ENCODE measurements at places on chromosomes 1 and 21.

- no peak for DNase-seq
Observed at GRCh38 chr1:203453016-203453415, 22.6 kb upstream of the PRELP start.

DNA sequence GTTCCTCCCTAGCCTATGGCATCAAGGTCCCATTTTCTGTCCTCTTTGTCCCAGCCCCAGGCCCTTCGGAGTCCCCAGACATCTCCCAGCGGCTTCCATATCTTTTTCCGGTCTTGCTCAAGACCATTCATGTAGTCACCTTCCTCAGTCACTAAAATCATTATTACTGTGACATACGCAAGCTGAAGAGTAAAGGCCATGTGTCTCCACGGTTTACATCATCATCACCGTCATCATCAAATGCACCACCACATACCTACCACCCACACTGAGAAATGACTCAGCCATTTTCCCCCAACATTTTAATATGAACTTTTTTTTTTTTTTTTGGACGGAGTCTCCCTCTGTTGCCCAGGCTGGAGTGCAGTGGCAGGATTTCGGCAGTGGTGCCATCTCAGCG lies 43.4 kb downstream of the FHAD1 start:
- no peak for DNase-seq

DNA sequence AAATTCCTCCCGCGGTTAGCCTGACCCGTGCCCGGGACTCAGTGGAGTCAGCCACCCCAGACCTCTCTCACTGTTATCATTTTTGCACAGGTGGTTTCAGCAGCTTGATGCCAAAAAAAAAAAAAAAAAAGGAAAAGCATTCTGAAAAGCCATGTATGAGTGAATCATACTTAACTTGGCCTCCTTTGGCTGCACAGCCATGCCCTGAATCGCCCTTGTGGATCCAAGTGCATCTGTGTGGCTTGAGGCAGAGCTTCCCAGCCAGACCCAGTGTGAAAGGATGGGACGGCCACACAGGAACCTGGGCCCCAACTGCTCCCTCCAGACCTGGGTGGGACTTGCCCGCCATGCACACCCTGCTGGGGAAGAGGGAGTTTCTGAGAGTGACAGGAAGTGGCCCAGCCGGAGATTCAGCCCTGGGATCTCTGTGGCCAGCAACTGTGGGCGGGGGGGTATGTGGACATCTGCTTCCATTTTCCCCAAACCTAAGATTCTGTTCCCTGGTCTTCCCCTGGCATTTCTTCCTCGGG lies 8.6 kb downstream of the YBEY start:
- DNase-seq: no peak

GRCh38 chr1:12472798-12473551 lies 145.0 kb downstream of the DHRS3 start:
- DNase-seq: no peak

DNA sequence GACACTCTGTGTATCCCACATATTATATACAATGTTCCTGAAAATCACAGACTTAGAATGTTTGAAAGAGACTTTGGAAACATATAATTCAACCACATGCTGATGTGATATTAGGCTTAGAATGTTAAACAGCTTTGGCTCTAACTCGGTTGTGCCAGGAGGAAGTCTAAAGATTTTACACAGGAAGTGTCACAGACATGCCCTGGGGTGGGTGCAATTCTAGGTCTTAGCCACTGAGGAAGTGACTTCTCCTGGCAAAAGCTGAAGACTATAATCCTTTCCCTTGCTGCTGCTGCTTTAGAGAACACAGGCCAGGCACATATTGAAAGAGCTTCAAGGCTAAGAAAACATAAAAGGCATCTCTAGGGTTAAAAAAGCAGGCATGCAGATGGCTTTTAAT lies 51.0 kb downstream of the RPL5 start:
- no peak for DNase-seq

GRCh38 chr1:163813251-163813650 lies 491.5 kb downstream of the NUF2 start:
- no peak for DNase-seq

DNA sequence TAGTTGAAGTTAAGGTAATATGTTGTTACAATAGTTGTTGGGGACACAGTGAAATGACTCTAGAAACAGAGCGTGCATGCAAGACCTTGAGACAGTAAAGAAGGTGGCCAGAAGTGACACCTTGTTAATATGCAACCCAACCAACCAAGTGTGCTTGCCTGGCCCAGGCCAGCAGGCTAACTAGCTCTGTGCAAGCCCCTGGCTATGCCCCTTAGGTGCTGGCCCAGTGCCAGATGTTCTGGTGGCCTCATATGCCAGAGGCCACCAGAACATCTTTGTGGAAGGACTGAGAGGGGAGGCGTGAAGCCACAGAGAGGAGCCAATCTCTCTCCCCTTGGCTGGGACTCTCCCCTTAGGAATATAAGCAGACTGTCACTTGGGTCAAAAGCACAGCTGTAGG lies 111.2 kb upstream of the JUN start:
- no peak for DNase-seq

- DNase-seq: no peak
Observed at GRCh38 chr1:154418062-154418921, 13.1 kb downstream of the IL6R start.

GRCh38 chr1:212205006-212205405 lies 80.2 kb upstream of the PPP2R5A start:
- no peak for DNase-seq

DNA sequence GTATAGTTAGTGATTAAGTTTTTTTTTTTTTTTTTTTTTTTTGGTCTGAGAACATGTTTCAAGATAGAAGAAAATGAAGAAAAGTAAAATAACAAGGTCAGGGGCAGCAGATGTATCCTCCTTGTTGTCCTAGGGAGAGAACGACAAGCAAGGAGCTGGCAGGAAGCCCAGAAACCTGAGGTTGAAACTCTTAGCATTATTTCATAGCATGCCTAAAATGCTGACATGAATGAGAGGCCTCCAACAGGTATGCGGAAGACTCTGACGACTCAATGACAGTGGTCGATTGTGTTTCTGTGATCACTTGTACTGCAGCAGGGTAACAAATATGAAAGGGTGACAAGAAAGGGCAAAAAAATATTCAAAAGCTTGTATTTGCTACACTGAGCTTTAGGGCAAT lies 415.9 kb downstream of the PLA2G4A start:
- DNase-seq: no peak

- DNase-seq: no peak
Observed at GRCh38 chr1:226657895-226658545, 81.1 kb downstream of the ITPKB start.

DNA sequence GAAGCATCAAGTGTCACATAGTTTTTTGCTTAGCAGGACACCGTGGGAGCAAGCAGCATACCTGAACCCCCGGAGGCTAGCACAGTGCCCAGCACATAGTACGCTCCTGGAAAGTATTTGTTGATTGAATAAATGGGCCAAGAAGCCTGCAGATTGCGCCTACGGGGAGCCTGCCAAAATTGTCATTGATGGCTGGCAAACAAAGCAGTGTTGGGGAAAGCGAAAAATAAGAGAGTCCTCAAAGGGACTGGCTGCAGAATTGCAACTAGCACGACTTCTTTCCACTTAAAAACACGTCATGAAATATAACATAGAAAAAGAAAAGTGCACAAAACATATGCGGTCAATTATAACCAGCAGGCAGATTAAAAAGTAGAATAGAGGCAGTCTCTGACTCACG lies 125.2 kb upstream of the GALNT2 start:
- no peak for DNase-seq

GRCh38 chr1:92778376-92778775 lies 6.5 kb downstream of the EVI5 start:
- DNase-seq: no peak

DNA sequence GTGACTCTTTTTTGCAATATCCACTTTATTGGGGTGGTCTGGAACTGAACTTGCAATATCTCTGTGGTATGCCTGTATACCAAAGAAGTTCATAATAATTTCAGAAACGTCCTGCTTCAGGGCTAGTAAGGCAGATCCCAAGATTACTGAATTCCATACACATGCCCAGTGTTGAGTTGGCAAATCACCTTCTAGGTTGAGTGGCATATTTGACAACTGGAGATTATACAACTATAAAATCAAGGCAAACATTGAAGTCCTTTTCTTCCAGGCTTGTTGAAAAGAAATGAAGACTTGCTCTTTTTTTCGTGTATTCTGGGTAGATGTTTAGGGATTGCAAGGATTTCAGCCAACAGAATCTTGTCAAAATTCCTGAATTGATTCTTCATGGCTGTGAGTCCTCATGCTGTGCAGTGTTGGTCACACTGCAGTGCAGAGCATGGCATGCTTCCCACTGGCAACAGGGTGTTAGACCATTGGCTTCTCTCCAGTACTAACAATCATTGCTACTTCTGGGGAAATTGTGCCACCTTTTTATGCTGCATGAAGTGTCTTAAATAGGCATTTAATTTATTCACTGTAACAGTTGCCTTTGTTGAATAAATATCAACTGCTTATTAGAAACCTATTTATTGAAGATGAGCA lies 367.1 kb upstream of the ADGRL4 start:
- DNase-seq: no peak

- peak; percentile 42 for DNase-seq
Observed at GRCh38 chr1:213244664-213245091, 193.6 kb downstream of the RPS6KC1 start.

DNA sequence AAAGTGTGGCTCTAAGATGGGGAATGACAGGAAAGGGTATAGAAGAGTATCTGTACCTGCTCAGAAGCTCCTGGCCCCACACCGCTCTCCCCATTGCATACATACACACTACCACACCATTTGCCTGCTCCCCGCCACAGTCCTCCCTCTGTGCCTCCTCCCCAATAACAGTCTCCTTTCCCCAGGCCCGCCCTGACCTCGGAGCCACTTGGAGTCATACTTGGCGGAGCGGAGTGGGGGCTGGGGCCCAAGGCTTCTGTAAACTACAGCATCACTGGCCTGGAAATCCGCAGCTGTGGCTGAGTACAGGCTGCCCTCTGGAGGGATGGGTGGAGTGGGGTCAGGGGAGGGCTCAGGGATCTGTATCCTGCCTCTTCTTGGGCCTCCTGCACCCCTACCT lies 8.6 kb downstream of the SEMA6C start:
- no peak for DNase-seq

DNA sequence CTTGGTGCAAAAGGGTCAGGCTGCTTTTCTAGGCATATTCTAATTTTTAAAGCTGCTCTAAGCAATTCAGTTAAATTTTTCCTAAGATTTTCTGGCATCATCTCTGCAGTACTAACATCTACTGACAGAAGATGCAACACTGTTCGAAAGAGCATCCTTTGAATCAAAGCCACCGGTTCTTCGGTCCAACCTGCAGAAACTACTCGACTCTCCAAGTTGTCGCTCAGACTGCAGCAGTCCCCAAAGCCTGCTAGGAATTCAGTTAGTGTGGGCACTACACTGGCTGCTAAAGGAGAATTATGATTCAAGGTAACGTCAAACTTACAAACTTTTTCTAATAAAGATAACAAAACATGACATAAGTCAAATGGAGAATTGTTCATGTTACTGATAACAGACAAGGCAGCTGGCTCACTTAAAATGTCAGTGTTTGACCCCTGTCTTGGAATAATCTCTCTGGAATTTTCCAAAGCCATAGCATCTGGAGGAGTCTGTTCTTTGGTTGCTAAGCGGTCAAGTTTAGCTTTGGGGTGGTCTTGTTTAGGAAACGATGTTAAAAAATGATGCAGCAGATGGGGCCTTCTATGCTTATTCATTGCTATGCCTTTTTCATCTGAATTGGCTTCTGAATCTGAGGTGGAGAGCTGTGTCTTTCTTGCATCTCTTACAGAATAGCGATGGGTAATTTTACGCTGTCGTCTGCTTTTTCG lies 56.9 kb downstream of the LYST start:
- DNase-seq: no peak

- DNase-seq: no peak
Observed at GRCh38 chr21:36209626-36210171, 53.1 kb downstream of the DOP1B start.

DNA sequence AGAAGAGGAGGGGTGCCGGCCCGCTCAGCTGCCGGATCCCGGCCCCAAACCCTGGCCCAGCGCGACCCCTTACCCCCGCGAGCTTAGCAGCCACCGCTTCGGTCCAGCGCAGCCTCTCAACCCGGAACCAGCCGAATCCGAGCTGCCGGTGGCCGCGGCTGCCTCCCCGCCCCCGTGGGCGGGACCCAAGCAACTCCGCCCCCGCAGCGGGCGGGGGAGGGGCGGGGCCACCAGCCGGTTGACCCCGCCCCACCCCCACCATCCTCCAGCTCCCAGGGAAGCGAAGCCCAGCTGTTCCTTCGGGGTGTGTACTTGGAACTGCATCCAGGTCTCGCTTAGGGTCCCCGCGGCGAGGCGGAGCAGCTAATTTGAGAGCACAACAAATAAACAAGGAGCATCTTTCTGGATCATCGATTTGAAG lies at the start of gene TRIM62:
Gene TRIM62 (minus strand): TSS at position 123 of the 421 bp plus-strand sequence. CDS start 611 bp downstream, outside the sequence.
- DNase-seq: peak; percentile 16

GRCh38 chr1:244918421-244919319 lies 54.3 kb upstream of the HNRNPU start:
- DNase-seq: no peak

DNA sequence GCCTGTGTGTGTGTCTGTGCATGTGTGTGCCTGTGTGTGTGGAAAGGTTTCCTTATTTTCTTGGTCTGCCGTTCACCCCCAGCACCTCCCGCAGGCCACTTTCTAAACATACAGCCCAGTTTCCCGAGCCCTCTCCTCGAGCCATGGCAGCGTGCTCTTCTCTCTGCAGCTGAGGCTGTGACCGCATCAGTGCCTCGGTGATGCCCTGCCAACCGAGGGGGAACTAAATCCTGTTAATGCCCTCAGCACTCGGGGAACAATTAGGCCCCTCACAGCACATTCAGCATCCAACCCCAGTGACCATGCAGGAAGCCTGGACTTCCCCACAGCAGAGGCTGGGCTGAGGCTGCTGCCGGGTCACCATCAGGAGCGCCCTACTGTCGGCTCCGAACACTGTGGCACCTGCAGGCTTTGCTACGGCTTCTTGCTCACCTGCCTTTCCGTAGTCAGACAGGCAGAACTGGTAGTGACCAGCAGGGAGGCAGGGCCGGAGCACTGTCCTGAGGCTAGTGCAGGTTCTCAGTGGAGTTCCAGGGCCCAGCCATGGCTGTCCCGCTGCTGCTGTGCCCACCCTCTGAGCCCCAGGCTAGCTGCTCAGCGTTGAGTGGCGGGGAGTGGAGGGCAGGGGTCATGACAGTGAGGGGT lies 8.1 kb downstream of the GPR137B start:
- no peak for DNase-seq

- no peak for DNase-seq
Observed at GRCh38 chr1:219161371-219161770, 12.3 kb upstream of the LYPLAL1 start.

DNA sequence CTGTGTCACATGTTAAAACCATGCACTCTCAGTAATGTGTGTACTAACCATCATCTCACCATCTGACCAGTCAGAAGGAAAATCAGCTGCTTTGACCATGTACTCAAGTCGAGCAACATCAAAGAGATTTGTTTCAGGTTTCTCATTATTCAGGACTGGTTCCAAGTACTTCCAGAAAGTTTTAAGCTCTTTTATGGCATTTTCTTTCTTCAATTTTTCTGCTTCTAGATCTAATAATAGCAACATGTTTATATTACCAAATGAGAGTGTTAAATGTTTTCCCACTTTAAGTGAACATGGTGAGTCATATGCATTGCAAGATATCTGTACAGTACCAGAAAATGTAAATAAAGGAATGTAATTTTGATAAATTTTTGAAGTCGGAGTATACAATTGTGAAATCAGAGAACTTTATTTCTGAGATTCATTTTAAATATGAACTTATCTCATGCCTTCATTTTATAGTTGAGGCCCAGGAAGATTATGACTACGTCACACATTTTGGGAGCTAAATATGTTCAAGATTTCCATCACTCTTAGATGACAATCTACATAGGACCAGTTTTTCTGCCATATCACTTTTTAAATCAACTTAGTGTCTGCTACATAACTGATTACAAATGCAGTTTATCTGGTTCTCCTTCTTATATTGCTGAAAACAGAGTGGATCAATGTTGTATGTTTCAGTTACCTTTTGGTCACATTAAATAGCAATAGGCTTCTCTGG lies 87.2 kb downstream of the SPAG17 start:
- no peak for DNase-seq

Measured in NCI-H1417 treated with DMSO at 0.1 percent for 48 hours (cell line).